ENCODE measurements at places on chromosomes 16 and 17. TPM values are rescaled to one million over a fixed set of nuclear protein-coding genes. Genes with fewer than 3 reads are reported as not detected.

The SLC5A10 gene
- total RNA-seq: not detected

The VPS25 gene
- 48.3 TPM for total RNA-seq

The OTOA gene
- total RNA-seq: under 0.01 TPM

The MEFV gene
- under 0.01 TPM for total RNA-seq

The MPP3 gene
- 1.4 TPM for total RNA-seq

The SETD1A gene
- 1.7 TPM for total RNA-seq

The SRCIN1 gene
- total RNA-seq: under 0.01 TPM

The HS3ST3B1 gene
- total RNA-seq: 2.8 TPM

The NOD2 gene
- total RNA-seq: 1.0 TPM

The KRT9 gene
- total RNA-seq: not detected

The ADAP2 gene
- total RNA-seq: 0.77 TPM

The CHMP6 gene
- total RNA-seq: 12.3 TPM

The PLEKHH3 gene
- 16.6 TPM for total RNA-seq

The CDH16 gene
- not detected for total RNA-seq

The TSNAXIP1 gene
- 0.51 TPM for total RNA-seq

The CNTNAP4 gene
- not detected for total RNA-seq

The TBC1D3K gene
- total RNA-seq: not detected

The FBRS gene
- 6.9 TPM for total RNA-seq

The CPPED1 gene
- total RNA-seq: 8.3 TPM

The HLF gene
- not detected for total RNA-seq

The C17orf50 gene
- not detected for total RNA-seq

The CYGB gene
- total RNA-seq: 2.5 TPM

The CDC6 gene
- 8.1 TPM for total RNA-seq

The HCRT gene
- total RNA-seq: not detected

The NMRAL1 gene
- 57.6 TPM for total RNA-seq

The HS3ST4 gene
- 0.13 TPM for total RNA-seq

The MEOX1 gene
- total RNA-seq: 1.0 TPM

The UNC45B gene
- not detected for total RNA-seq

The AATK gene
- total RNA-seq: 1.5 TPM

The RAB40C gene
- 12.9 TPM for total RNA-seq

The RHBDF1 gene
- 14.5 TPM for total RNA-seq

The CDH8 gene
- not detected for total RNA-seq

The DOC2B gene
- total RNA-seq: 10.5 TPM

The G6PC1 gene
- total RNA-seq: not detected

The PERCC1 gene
- not detected for total RNA-seq

The AGRP gene
- total RNA-seq: not detected
